Kidney epithelial cell (primary cell): ENCODE measurements at places on chromosomes 2 and 18. TPM values are rescaled to one million over a fixed set of nuclear protein-coding genes. Genes with fewer than 3 reads are reported as not detected.

DNA sequence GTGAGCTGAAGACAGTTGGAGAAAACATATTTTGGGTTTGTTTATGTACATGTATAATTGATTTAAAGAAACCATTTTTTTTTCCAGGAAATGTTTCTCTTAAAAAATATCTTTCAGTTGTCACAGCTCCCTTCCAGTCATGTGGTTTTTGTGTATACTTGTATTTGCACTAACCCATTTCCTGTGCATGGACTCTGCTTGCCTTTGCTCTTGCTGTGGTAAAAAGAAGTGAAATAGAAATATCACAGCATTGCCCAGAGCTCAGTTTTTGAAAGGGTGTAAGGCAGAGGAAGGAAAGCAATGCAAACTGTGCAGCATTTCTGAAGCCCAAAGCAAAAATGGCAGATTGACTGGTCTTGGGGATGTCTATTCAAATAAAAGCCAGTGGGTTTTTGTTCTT is 10.4 kb upstream of the DOCK10 start:
- DNase-seq, result no peak

DNA sequence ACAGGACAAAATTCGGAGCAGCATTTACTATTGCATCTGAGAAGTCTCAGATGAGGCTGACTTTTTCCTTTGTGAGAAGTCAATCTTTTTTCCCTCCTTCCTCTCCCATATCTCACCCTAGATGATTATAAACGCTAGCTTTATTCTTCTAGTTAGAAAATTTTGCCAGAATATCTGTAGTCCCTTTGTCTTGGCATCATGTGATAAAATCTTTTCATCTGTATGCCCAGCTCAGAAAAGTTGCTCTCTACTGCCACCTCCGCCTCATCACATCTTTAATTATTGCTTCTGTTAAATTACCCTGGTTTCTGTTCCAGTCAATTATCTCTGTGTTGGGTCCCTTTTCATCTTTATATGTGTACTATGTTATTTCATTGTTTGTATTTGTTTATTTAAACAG is 210.8 kb upstream of the SLC35G4 start:
- no peak for DNase-seq

GRCh38 chr2:100042562-100042961 is 99.8 kb downstream of the AFF3 start:
- DNase-seq, result no peak

DNA sequence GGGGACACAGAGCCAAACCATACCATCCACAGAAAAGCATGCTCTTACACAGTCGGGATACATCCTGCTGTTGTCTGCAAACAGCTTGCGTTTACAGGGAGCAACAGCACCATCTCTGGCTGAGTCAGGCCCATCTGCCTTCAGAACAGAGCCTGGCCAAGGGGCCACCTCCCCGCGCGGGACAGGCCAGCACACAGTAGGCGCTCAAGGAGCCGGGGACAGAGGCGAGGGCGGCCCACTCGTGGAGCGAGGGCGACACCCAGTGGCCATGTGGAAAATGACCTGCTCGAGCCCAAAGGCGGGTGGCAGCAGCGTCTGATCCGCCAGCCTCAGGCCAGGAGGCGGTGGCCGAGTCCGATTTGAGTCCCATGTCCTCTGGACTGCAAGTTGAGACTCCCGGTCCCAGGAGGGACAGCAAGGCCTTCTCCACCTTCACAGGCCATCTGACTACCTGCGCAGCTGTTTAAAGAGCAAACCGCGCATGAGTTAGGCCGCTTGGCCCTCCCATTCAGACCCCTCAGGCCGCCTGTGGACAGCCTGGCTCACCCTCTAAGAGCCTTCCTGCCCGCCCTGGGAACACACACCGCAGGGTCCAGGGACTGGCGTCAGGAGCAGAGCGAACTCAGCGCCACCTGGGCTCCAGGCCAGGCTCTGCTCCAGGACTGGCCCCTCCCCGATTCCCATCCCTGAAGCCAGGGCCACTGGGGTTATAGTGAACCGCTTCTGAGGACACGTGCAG is 38.3 kb downstream of the TTC32 start:
- peak; percentile 23 for DNase-seq

GRCh38 chr2:58449286-58450010 is 208.3 kb upstream of the FANCL start:
- DNase-seq, result no peak

DNA sequence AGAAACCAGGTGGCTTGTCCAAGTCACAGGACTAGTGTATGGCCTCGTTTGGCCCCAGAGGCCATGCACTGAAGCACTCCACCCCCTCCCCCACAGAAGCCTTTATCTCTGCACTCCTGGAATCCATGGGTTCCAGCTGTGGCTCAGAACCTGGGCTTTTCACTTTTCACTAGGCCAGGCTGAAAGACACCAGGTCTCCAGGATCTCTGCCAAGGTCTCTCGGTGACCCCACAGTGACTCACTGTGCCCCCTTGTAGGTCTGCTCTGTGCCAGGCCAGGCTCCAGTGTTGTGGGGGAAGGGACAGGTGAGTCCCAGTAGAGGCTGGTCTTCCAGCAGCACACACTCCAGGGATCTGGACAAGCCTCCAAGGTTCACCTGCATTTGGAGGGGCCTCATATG is 31.0 kb upstream of the GLI2 start:
- DNase-seq, result no peak

GRCh38 chr18:3874125-3874524 is 424.2 kb downstream of the TGIF1 start:
- no peak for DNase-seq

- DNase-seq, result peak; percentile 37
Measured at GRCh38 chr18:53991202-53991601, 233.3 kb downstream of the MBD2 start.

DNA sequence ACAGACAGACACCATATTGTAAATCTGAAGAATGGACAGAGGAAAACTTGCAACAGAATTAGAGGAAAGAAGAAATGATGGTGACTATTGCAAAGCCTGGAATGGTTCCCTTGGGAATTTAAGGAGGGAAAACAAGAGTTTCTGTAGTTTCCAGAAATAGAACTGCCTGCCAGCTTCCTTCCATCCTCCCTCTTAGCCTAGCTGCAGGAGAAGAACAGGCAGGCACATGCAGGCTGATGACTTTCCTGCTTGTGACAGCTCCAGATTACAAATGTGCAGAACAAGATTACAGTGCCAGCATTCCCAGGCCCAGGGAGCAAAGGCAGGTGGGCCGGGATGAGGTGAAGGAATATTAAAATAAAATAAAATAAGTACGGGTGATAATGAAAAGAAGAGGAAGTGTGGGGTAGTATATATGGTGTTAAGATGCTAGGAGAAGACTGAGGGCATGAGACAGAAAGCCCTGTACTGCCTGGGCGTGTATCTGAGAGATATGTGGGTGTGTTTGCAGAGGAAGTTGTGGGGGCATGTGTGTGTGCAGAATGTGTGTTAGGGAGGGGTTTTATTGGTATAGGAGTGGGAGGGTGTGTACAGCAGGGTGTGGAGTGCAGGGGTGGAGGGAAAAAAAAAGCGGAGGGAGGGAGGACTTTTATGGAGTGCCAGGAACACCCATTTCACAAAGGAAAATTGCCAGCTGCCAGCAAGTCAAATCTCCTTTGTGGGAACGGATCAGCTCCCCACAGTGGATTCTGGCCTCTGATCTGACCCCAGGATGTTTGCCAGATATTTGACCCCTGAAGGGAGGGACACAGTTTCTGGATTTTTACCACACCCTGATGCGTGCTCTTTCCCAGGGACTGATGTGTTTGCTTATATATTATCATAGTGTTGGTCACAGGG is 43.9 kb upstream of the NEMP2 start:
- no peak for DNase-seq

- no peak for DNase-seq
Measured at GRCh38 chr2:166916987-166917386, 28.7 kb downstream of the XIRP2 start.

DNA sequence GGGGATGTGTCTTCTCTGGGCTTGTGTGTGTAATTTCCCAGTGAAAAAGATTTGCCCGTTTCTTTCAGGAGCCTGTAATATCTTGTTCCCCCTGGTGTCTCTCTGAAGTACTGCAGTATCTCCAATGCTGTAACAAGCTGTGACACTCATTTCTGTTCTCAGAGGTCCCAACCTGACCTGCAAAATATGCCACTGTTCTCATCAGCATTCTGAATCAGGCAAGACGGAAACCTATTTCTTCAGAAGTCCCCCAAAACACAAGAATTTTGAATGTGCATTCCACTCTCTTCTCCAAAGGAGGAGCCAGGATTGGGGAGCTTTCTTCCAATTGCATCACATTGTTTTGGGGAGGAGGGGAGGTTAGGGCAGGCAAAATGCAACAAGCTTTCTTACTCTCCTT is 77.0 kb upstream of the CNGA3 start:
- no peak for DNase-seq

- DNase-seq, result no peak
Measured at GRCh38 chr2:142755191-142755590, 122.3 kb upstream of the KYNU start.

- no peak for DNase-seq
Measured at GRCh38 chr2:17821535-17822444, 5.5 kb downstream of the MSGN1 start.

- DNase-seq, result no peak
Measured at GRCh38 chr2:180695586-180696401, 284.6 kb upstream of the UBE2E3 start.

DNA sequence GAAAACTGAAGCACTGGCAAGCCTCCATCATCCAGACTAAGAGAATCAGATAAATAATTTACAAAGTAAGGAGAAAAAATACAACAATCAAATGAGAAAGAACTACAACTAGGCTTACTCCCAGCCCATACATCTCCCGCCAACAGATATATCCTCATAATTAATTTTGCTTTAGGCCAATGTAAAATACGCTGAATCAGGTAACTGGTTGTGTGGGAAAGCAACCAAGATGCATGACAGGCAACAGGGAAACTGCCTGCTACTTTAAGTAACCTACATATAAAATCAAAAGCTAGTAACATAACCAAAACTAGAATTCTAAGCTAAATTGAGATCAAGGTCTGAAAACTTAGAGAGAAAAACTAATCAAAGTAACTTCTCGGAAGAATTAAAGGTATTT is 21.5 kb downstream of the PRPF40A start:
- DNase-seq, result no peak

DNA sequence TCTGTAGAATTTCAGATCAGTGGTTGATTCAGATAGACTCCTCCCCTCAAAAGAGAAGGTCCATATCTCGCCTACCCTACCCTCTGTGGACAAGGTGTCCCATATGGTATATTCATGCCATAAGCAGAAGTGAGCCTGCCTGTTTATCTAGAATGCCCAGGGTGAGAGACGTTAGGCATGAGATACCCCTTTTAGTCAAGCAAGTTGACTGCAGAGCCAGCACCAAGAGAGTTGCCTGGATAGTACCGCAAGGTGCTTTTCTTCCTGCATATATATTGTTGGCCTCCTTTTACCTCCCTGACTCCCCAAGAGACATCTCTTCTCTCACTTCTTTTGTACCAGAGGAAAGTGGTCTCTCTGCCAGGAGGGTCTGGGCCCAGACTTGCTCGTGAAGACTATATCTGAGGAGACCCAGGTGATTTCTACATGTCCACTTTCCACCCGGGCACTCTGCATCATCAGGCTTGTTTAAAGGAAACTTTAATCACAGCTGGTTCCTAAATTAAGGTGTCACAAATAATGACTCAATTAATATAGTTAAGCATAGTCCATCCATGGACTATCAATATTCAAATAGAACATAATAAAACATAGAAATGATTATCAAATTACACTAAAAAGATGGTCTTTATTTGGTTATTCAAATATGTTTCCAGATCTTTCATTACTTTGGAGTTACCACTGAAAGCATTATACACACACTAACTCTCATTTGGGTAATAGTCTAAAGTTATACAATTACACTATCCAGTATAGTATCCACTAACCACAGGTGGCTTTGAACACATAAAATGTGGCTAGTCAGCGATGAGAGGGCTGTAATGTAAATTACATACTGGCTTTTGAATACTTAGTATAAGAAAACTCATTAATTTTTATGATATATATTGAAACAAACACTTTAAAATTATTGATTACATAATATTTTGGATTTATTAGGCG is 4.1 kb downstream of the ITGA4 start:
- DNase-seq, result no peak

- no peak for DNase-seq
Measured at GRCh38 chr2:30580391-30580790, 133.3 kb downstream of the LCLAT1 start.

DNA sequence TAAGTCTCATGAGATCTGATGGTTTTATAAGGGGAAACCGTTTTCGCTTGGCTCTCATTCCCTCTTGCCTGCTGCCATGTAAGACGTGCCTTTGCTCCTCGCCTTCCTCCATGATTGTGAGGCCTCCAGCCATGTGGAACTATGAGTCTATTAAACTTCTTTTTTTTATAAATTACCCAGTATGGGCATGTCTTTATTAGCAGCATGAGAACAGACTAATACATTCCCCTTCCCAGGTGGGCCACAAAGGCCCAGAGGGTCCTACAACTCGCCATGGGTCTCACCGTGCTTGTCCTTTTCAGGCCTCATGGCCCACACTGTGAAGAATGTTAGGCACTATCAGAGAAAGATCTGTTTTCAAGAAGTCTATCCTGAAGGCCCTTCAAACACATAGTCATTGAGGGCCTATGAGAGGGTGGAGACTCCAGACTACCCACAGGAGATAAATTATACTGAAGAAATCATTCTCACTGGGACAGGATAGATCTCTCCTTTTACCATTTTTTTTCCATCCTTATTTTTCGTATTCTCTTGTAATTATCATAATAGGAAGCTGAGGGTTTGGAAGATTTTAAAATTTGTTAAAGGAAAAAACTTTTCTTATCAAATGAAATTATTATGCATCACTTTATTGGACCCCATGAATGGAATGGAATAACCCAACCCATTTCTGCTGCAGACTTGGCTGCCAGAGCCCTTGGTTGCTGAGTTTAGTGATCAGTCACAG is 91.0 kb upstream of the MSH2 start:
- no peak for DNase-seq

- DNase-seq, result no peak
Measured at GRCh38 chr2:191086706-191087105, 64.1 kb downstream of the STAT4 start.

DNA sequence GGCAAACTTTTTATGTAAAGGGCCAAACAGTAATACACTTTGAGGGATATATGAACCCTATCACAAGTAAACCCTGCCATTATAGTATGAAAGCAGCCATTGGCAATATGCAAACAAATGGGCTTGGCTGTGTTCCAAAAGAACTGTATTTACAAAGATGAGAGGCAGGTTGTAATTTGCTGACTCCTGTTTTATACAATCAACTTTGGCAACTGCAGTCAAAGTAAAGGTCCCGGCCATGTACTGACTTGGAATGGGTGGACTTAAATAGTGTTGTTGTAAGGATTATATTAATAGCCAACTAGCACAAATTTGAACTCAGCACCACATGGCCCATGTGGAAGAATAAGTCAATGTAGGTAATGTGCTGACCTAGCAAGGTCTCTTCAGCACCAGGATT is 223.4 kb downstream of the WDPCP start:
- no peak for DNase-seq

Gene UGT1A4
- not detected in 2 replicates for total RNA-seq

Gene USP14
- total RNA-seq, result 38.4 and 40.0 TPM in 2 replicates

Gene LONRF2
- 3.3 and 4.1 TPM in 2 replicates for total RNA-seq

Gene ZSWIM2
- total RNA-seq, result not detected in 2 replicates

Gene ARHGAP25
- total RNA-seq, result 0.08 TPM in 1 of 2 replicates, not detected in the other

Gene SCYGR4
- total RNA-seq, result not detected in 2 replicates

Gene RAB31
- 44.2 and 49.7 TPM in 2 replicates for total RNA-seq

Gene CD302
- total RNA-seq, result 0.92 and 1.4 TPM in 2 replicates

Gene KYNU
- 1.8 and 2.7 TPM in 2 replicates for total RNA-seq

Gene CRACDL
- total RNA-seq, result 1.4 TPM in 2 replicates

Gene TET3
- 11.0 and 13.7 TPM in 2 replicates for total RNA-seq

Gene LRRC30
- not detected in 2 replicates for total RNA-seq

Gene LBH
- 57.0 and 83.7 TPM in 2 replicates for total RNA-seq

Gene ERICH2
- 0.50 and 0.89 TPM in 2 replicates for total RNA-seq

Gene FBXO36
- total RNA-seq, result 3.5 and 4.2 TPM in 2 replicates

Gene POMC
- total RNA-seq, result 7.7 and 8.8 TPM in 2 replicates

Gene FASTKD2
- total RNA-seq, result 35.8 and 38.4 TPM in 2 replicates

Gene PFN4
- total RNA-seq, result 1.9 and 3.4 TPM in 2 replicates
